Activated CD4-positive, alpha-beta memory T cell treated with anti-CD3 and anti-CD28 coated beads, Interleukin-2, amount 10 ng/mL, durations not matched to agents 7 days and 5 days (primary cell): ENCODE measurements at places on chromosomes 4 and X. TPM values are rescaled to one million over a fixed set of nuclear protein-coding genes. Genes with fewer than 3 reads are reported as not detected.

KLHL4 gene
- 0.08 TPM for total RNA-seq

CFAP99 gene
- total RNA-seq = 0.08 TPM

SYP gene
- total RNA-seq = 1.1 TPM

TRPC5OS gene
- not detected for total RNA-seq

GAGE12F gene
- total RNA-seq = not detected

DNA sequence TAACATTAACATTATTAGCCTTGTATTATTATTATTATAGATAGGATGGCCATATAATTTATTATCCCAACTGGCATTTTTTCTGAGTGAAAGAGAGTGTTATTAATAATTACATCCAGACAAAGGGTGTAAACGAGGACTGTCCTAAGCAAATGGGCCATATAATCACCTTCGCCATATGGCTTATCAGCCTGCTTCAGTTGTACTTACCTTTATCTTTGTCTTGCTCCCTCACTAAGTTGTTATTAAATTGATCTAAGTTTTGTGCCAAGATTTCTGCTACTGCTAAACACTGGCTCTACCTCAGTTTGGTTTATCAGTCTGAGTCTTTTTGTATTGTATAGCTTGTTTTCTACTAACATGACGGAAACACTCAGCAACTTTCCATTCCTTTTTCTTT, 76.9 kb downstream of the STIM2 start:
- no peak for DNase-seq

GRCh38 chr4:76767983-76768382, 130.0 kb downstream of the SOWAHB start:
- DNase-seq = no peak

DNA sequence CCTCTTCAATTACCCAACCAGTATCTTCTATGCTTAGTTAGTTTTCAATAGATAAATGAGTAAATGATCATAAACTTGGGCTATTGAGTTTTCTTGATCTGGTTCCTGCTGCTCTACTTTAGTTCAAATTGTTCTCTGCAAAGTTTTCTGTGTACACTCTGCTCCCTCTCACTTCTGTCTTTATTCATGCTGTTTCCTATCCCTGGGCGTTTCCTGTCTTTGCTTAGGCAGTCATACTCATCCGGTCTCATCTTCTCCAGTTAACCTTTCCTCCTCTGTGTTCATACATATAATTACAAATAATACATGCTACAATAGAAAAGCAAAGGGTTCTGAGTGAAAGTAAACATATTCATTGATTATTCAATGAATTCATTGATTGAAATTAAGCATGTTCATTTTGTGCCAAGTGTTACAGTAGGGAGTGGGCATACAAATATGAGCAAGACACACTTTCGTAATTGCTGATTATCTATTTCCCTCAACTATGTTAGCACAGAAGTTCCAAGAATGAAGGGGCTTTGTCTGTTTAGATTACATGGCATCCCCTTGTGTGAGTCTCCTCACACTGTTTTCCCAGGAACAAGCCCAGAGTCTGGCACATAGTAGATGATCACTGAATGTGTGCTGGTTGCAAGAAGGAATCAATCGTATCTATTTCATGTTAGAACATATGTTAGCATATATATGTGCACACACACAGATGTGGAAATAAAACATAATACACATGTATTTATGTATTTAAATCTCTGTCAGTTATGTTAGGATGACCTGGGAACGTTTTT, 1.1 kb downstream of the RAB39B start:
- no peak for DNase-seq

GRCh38 chrX:98501426-98501825, 1617.7 kb downstream of the RPA4 start:
- no peak for DNase-seq

- DNase-seq = no peak
These were observed 1156.7 kb downstream of the FAM133A start for GRCh38 chrX:94830717-94831116.

DNA sequence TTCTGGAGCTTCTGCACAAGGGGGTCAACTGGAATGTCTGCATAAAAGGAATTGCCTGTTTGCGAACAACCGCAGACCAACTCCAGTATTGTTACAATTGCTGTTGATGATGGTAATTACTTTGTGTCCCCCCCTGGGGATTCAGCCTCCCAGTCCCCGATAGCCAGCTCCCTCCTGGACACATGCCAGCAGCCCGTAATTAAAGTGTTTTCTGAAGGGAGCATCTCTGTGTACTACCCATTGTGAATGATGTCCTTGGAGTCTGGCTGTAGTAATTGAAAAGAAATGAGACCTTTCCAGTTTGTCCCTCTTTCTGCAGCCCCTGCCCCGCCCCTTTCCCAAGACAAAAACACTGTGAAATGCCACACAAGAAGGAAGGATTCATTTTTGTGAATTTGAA, 377.1 kb upstream of the LCORL start:
- DNase-seq = no peak

- no peak for DNase-seq
These were observed 1569.9 kb upstream of the ADGRL3 start for GRCh38 chr4:59630235-59630634.

DNA sequence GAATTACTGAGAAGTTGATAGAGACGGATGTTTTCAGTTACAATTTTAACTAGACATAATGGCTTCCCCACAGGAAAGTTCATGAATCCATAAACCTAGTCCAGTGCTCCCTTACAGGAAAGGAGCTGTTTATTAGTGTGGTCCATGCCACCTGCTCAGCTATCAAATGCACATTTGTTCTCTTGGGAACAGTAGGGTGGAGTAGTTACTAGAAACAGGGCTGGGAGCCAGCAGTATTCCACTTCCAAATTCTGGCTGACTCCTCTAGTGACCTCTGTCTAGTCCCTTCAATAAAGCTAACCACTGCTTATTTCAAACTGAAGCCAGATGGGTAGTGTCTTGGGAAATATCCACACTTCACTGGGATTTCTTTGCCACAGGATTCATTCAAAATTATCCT, 88.4 kb upstream of the TLL1 start:
- DNase-seq = no peak
